ENCODE measurements at places on chromosomes 11 and 22.

DNA sequence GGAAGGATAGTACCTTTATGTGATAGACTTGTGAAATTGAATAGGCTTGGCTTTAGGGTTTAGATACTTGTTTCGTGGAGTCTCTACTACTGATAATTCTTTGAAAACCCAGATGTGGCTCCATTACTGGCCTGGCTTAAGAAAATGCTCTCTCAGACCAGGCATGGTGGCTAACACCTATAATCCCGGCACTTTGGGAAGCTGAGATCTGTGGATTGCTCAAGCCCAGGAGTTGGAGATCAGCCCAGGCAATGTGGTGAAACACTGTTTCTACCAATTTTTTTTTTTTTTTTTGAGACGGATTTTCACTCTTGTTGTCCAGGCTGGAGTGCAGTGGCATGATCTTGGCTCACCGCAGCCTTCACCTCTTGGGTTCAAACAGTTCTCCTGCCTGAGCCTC is 40.9 kb downstream of the ATG13 start:
- no peak for DNase-seq

GRCh38 chr22:17974703-17975372 is 49.5 kb downstream of the MICAL3 start:
- DNase-seq: peak; percentile 60

GRCh38 chr11:109747839-109748238 is 325.8 kb downstream of the C11orf87 start:
- DNase-seq: no peak

DNA sequence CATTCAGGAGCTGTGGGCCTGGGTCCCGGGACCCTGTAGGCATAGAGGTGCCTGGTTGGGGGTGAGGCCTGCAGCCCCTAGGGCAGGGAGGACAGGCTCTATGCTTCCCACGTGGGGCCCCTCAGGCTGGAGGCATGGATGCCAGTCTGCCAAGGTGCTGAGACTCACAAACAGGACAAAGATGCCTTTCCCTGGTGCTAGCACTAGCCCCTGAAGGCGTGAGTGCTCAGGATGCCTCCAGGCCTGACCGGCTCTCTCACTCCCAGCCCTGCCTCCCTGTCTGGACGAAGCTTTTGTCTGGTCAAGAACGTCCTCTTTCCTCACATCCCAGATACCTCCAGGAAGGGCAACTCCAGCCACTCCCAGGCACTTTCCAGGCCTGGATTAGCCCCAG is 2.1 kb downstream of the CDC42BPG start:
- no peak for DNase-seq

DNA sequence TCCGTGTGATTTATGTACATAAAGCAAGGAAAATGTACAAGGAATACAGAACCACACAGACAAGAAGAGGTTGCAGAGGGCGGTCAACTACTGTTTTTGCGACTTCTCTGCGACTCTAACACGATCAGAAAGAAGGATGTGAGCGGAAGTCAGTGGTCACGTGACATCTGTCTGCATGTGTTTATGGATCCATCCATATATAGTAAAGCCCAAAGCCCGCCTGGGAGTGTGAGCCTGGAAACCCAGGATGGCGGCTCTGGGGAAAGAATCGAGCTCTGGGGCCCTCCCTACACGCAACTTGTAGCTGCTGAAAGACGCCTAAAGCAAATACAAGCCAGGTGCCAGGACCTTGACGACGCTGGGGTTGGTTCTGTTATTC is 8.8 kb downstream of the OSBPL5 start:
- peak; percentile 53 for DNase-seq

DNA sequence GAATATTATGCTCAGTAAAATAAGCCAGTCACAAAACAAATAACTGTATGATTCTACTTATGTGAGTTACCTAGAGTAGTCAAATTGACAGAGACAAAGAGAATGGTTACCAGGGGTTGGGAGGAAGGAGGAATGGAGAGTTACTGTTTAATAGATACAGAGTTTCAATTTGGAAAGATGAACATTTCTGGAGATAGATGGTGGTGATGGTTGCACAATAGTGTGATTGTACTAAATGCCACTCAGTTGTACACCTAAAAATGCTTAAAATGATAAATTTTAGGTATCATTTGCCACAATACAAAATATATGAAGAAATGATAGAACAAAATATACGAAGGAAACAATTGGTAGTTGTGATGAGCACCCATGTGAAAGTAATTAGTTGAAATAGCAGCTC is 43.4 kb downstream of the PDHX start:
- DNase-seq: no peak

GRCh38 chr22:30326255-30326705 is 461 bp downstream of the TBC1D10A start:
- peak; percentile 51 for DNase-seq

GRCh38 chr11:83681031-83681781 is 395.0 kb upstream of the CCDC90B start:
- DNase-seq: peak; percentile 45

DNA sequence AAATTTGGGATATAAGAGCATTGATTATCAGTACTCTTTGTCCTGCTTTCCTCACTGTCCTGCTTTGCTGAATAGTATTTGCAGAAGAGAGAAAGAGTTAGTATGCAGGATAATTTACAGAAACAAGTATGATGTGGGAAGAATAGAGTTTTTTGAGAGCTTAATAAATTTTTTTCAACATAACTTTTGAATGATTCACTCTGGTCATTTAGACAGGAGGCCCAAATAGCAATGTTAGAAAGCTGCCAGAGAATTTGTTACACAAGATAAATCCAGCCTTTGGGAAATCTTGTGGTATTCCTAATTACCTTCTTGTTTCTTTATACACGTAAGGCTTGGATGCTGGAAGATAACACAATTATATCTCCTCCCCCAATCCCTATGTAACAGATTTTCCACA is 484.6 kb downstream of the CNTN5 start:
- no peak for DNase-seq

DNA sequence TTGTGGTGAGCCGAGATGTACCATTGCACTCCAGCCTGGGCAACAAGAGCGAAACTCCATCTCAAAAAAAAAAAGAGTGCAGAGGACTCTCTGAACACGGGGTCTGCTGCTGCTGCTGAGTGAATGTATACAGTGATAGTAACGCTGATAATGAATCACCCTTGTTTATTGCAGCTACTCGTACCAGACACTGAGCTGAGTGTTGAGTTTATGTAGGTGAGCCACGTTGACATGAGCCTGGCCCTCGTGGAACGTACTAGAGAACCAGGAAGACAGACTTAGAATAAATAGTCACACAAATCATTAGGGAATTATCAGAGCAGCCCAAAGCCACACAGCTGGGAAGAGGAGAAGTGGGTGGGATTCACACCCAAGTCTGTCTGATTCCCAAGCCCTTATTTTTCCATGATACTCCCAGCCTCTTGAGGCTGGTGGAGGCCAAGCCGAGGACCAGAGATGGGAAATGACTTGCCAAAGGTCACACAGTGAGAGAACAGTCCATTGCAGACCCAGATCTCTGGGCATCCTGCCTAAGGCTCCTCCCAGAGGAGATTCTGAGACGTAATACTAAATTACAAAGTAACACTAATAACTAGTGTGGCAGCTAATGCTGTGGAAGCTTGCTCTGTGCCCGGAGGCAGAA is 34.8 kb downstream of the MB start:
- no peak for DNase-seq

GRCh38 chr11:64032050-64032449 is 3.7 kb upstream of the FLRT1 start:
- DNase-seq: no peak

DNA sequence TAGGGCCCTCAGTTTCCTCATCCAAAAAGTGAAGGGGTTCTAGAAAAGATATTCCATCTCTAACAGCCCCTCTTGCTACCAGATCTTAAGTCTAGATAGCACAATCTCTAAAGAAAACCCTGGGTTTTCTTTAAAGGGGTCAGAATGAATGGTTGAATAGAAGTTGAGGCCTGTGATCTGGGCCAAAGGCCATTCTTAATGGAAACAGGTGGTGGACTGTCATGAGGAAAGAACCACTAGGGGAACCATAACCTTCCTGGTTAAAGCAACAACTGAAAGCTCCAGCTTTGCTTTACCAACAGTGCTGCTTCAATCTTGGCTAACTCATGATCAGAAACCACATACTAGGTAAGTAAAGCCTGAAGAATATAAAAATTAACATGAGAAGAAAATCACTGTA is 1.8 kb downstream of the CELF1 start:
- DNase-seq: no peak

GRCh38 chr11:76807206-76807875 is 24.2 kb downstream of the TSKU start:
- peak; percentile 87 for DNase-seq

DNA sequence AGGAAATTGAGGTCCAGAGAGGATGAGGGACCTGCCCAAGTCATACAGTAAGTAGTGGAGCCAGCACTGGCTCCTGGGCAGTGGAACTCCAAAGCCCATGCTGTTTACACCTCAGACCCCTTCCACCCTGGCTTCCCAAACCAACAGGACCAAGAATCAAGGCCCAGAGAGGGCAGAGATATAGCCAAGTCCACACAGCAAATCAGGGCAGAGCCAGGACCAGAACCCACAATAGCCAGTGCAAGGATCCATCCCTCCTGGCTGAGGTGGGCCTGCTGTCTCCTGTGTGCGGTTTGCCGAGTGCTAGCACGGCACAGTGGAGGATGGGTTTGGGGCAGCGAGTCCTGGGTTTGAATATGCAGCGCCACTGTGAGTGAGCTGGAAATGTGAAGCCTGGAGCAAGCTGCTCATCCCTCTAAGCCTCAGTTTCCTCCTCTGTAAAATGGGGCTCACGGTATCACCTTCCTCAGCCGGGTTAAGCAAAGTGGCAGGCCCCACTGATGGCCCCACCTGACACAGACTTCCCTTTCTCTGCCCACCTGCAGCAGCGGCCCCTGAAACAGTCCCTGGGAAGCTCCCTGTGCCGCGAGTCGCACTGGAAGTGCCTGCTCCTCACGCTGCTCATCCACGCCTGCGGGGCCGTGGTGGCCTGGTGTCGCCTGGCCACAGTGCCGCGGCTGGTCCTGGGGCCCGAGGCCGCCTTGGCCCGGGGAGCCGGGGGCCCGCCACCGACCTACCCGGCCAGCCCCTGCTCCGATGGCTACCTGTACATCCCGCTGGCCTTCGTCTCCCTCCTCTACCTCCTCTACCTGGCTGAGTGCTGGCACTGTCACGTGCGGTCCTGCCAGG is 2.3 kb downstream of the TMEM151A start:
- no peak for DNase-seq

DNA sequence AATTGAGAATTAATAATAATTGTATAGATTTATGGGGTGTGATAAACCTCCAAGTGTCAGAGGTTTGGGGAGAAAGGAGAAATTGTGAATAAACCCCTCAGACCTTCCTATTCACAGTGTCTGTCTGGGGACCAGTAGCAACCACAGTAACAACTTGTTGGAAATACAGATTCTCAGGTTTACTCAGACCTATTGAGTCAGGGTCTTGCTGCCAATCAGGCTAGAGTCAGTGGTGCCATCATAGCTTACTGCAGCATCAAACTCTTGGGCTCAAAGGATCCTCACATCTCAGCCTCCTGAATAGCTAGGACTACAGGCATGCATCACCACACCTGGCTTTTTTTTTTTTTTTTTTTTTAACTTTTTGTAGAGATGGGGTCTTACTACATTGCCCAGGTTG is 17.3 kb downstream of the SLC3A2 start:
- DNase-seq: no peak

GRCh38 chr11:6390718-6391469 is 620 bp downstream of the SMPD1 start:
- DNase-seq: no peak

GRCh38 chr11:16448123-16448717 is 91.9 kb upstream of the SOX6 start:
- DNase-seq: no peak

DNA sequence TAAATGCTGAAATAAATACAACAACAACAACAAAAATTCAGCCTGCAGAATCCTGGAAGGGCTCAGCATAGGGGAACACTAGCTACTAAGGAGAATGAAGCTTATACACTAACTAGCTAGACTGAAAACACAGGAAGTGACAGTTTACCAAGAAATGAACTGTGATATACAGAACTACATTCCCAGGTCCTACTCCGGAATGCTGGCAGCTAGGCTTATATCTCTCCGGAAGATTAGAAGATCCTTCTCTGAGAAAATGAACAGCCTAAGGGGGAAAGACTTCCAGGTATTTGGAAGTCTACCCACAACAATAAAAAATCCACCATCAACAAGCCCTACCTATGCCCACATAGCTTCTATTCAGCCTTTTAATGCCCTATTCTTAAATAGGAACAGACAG is 31.0 kb downstream of the CCDC34 start:
- DNase-seq: no peak

DNA sequence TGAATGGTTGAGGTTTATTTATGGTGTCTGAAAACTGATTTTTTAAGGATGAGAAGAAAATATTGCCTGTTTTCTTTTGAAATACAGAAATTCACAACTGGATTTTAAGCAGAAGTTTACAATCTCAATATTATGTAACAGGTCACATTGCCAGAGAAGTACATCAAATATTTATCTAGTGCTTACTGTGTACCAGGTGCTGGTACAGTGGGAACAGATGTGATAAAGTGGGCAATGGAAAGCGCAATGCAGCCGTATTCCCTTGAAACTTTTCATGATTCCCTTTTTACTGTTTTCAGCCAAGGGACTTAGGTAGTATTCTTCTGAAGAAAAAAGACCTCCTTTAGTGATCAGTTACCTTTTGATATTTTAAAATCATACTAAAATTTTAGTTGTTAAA is 49.6 kb downstream of the TTC17 start:
- DNase-seq: no peak

GRCh38 chr11:81007046-81007445 is 1566.2 kb upstream of the TENM4 start:
- no peak for DNase-seq

DNA sequence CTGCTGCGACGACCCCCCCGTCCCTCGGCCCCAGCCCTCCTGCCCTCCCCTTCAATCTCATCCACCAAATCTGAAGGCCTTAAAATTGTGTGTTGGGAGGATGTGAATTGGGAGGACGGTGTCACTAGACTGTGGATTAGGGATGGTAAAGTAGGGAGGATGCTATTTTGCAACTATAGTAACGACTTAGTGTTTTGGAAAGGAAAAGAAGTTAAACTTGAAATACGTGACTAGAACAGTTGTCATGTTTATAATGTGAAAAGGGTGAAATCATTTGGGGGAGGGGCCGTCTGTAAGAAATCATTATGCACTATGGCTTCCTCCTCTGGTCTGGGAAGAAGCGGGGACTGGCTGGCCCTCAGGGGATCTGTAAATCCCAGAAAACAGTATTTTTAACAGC is 43.4 kb upstream of the NNMT start:
- no peak for DNase-seq

GRCh38 chr11:104525416-104525815 is 361.5 kb upstream of the PDGFD start:
- no peak for DNase-seq

DNA sequence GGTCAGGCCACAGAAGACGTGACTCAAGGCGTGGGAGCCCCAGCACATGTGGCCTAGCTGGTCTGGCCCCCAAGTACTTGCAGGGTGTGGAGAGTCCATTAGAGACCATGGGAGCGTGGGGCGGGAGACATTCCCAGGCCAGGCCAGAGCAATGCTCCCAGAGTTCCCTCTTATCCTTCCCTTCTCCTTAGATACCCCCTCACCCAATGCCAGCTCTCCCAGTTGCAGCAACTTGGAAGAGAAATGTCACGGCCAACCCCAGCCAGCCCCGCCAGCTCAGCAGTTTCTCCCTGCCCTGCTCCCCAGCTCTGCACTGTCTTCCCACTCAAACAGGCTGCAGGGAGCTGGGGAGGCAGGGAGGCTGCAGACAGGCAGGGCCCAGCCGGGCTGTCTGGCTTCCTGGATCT is 65.4 kb upstream of the TSPAN18 start:
- DNase-seq: no peak
